ENCODE measurements at places on chromosomes 3 and 15. TPM values are rescaled to one million over a fixed set of nuclear protein-coding genes. Genes with fewer than 3 reads are reported as not detected.

COL6A5 gene
- total RNA-seq, result not detected

AGBL1 gene
- 0.19 TPM for total RNA-seq

ACTC1 gene
- 11,631 TPM for total RNA-seq

GREM1 gene
- 0.59 TPM for total RNA-seq

TM4SF18 gene
- total RNA-seq, result 4.1 TPM

ACSBG1 gene
- not detected for total RNA-seq

PTPRG gene
- total RNA-seq, result 34.3 TPM

PEX11A gene
- 5.0 TPM for total RNA-seq

CYP1A2 gene
- total RNA-seq, result not detected

ABI3BP gene
- 26.2 TPM for total RNA-seq

LRIG1 gene
- 77.1 TPM for total RNA-seq

ASB14 gene
- total RNA-seq, result 5.8 TPM

TARS3 gene
- 27.3 TPM for total RNA-seq

FBXW12 gene
- not detected for total RNA-seq
